CD4-positive, CD25-positive, alpha-beta regulatory T cell (primary cell): ENCODE measurements at places on chromosomes 4 and X. TPM values are rescaled to one million over a fixed set of nuclear protein-coding genes. Genes with fewer than 3 reads are reported as not detected.

Gene PRKG2
- total RNA-seq: 1.9 TPM

DNA sequence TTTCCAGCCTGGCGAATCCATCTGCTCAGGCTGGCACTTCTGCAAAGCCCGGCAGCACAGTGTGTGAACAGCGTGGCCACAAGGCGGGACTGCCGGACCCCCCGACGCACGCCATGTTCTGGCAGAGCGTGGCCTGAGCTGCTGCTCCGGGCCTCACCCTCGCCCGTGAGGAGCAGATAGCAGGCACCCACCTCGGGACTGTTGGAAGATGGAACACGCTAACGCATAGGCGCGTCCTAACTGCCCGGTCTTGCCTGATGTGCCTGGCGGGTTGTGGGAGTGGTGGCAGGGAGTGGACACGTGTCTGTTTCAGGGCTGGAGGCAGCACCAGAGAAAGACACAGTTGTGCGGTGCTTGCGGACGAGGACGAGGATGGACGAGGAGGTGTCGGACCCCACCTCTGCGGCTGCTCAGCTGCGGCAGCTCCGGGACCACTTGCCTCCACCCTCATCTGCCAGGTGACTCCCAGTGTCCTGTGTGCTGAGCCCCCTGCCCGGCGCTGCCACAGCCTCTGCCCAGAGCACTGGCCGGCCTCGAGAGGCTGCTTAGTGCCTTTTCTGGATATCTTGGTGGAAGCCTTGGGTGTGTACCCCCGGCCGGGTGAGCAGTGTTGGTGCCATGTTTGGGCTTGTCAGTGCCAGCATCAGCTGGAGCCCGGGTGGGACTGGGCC is 28.2 kb downstream of the UVSSA start:
- DNase-seq: no peak

Gene COMMD8
- 9.3 TPM for total RNA-seq

Gene MAGEA12
- total RNA-seq: not detected

- no peak for DNase-seq
Measured at GRCh38 chrX:130896802-130897501, 6.1 kb downstream of the ENOX2 start.

DNA sequence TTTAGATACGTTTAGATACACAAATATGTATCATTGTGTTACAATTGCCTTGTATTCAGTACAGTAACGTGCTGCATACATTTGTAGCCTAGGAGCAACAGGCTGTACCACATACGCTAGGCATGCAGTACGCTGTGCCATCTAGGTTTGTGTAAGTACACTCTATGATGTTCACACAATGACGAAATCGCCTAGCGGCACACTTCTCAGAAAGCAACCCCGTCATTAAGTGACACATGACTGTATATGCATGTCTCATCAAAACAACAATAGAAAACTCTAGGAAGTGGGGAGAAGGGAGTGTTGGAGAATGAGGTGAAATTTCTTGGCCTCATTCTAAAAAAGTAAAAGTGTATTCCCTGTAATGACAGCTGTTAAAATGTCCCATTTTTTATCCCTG is 32.7 kb downstream of the CCDC149 start:
- DNase-seq: no peak

Gene ELF4
- 46.7 TPM for total RNA-seq

DNA sequence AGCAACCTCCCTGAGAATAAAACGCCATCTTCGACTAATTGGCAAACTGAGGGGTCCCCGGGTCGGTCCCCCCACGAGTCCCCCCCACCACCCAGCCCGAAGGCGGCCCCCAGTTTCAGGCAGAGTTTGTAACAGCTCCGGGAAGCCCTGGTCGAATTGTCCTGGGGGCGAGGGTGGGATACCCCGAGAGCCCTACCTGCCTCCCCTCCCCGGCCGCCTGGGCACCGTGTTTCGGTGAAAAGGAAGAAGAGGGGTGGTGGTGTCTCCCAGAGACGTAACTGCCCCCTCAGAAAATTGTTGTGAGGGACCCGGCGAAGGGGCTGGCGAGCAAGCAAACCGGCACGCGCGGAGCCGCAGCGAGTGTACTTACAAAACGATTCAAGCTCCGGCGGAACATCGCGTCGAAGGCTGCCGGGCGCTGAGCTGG is 1.2 kb downstream of the ATP11C start:
- no peak for DNase-seq

DNA sequence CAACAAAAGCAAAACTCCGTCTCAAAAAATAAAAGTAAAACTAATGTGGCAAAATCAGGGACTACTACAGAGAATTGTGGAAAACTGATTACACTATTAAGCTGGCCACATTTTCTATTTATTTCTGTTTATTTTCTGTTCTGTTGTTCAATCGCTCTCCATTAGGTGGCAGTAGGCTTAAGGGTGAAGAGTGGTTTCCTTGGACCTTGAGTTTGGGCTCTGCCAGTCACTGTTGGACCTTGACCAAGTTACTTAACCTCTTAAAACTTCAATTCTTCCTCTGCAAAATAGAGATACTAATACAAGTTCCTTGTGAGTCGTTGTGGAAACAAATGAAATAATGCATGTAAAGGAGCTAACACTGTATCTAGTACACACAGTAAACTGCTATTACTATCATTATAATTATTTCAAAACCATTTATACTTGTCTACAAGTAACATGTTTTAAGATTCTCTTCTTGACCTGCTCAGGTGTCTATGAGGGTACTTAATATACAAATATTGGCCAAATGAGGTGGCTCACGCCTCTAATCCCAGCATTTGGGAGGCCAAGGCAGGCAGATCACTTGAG is 15.2 kb downstream of the HSD17B11 start:
- no peak for DNase-seq

GRCh38 chrX:22629105-22629725 is 356.5 kb downstream of the CBLL2 start:
- DNase-seq: no peak

GRCh38 chrX:125096469-125096868 is 223.2 kb upstream of the TEX13C start:
- DNase-seq: no peak

DNA sequence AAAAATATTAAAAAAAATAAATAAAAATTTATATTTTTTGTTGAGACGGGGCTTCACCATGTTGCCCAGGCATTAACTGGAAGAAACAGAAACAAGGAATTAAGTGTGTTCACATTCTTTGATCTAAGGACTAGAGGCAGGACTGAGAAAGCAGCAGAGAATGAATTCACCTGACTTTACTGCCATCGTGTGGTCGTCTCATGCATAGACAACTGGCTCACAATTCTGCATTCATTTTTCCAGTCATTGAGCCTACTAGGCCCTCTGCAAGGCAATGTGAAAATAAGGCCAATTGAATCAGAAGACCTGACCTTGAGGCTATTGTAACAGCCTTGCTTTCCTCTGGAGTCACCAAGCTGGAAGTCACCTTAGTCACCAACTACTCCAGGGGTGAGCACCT is 37.4 kb downstream of the LHFPL1 start:
- DNase-seq: peak; percentile 60

Gene FOXO4
- total RNA-seq: 49.9 TPM

DNA sequence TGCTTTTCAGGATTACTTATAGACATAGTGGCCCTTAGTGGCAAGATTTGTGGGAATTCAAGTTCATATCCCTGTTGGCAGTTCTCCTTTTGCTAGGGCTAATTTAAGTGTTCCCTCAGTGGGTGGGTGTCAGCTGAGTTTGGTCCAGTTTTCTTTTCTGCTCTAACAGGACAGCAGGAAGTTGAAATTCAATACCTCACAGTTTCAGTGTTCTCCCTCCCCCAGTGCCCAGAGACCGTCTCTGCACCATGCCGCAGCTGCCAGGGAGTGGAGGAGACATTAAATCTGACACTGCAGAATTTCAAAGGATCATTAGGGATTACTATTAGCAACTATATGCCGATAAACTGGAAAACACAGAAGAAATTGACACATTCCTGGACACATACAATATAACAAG is 50.7 kb downstream of the UBE2NL start:
- DNase-seq: no peak

Gene ADH1C
- total RNA-seq: not detected

GRCh38 chr4:154719087-154719486 is 24.7 kb upstream of the LRAT start:
- DNase-seq: peak; percentile 23

Gene FAM47E
- total RNA-seq: 1.0 TPM

Gene TECRL
- total RNA-seq: not detected

DNA sequence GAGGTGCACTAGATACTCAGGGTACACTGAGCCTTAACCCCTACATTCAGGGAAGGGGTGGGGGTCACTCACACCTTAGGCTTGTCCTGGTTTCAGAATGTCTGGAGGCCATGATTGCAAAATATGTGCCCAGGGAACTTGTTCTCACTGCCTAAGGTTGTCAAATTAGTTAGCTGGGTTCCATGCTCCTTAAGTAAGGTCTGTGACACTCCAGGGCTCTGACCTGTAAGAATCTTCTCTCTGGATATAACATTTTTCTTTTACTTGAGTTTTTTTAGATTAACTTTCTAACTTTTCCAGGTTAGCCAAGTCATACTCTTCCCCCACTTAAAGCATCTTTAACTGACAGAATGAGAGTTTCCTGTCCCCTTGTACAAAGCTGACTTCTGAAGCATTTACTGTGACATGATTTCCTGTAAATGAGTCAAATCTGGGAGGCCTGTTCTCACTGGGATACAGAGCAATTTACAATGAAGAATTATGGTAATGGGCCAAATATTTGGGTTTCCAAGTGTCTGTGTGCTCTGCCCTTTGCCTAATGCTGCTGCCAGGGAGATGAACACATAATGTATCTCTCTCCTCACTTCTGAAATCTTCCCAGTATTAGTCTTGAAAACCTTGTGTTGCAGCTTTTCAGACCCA is 101.7 kb downstream of the GATB start:
- peak; percentile 47 for DNase-seq

Gene USP46
- 9.6 TPM for total RNA-seq

DNA sequence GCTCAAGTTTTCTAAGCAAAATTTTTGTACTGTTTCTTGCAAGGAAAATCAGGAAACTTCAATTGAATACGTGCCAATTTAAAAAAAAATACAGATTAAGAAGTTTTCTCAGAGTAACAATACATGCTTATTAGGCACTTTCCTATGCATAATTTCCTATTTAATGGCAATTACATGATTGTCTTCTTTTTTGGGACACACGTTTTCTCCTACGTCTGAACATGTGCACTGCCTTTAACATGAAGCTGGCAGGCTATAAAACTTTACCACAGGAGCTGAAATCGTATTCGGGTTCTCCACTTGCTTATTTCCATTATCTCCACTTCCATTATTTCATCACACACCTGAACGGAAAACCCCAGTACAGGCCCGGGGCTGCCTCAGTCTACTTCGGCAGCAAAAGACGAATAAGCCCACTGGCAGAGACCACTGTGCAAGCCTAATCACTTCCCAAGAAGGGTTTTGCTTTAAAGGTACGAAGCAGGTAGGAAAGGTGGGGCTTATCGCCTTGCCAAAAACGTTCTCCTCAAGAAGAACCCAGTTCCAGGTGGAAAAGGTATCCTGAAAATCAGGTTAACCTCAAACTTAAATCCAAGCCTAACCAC is 575 bp downstream of the RCHY1 start:
- no peak for DNase-seq

DNA sequence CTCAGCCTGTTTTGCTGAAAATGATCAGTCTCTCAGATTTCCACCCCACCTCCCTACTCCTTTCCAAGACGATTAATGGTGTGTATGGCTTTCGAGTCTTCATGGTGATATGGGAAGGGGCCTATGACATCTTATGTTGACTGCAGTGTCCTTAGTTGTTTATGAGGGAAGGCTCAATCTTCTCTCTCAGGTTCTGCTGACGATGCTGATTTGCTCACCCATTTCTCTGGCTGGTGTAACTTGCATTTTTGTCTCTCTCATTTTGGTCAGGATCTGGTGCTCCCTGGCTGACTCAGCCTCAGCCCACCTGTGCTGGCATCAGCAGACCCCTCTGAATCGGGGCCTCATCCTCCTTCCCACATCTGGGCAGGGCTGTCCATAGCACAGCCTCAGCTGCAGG is 31.4 kb upstream of the XAGE2 start:
- DNase-seq: no peak

DNA sequence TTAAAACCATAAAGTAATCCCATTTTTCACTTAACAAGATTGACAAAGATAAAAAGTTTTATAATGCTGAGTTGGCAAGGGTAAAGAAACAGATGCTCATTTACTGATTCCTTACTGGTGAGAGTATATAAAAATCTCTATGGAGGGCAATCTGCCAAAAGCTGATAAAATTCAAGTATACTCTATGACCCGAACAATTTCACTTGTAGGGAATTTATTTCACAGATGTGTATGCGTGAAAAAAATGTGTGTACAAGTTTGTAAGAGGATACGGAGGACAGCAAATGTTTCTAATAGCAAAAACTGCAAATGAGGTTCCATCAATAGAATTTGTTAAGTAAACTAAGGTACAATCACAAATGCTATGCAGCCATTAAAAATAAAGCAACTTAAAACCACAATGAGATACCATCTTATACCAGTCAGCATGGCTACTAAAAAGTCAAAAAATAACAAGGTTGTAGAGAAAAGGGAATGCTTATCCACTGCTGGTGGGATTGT is 23.4 kb downstream of the DHX15 start:
- DNase-seq: no peak

Gene FGF2
- not detected for total RNA-seq

DNA sequence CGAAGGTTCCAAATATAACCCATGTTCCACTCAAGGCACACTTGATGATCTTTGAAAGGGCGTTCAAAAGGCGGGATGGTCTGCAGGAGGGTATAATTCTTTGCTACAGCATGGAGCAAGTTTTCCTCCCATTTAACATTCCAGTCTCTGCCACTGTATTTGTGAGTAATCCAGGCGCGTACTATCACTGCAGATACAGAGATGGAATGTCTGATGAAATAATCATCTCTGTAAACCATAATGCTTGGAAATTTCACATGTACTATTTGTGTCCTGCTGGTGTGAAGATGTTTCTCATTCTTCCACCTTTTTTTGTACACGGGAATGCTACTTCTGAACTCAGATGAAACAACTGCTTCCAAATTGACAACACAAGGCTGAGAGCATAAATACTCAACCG is 15.5 kb downstream of the SEL1L3 start:
- DNase-seq: no peak

- no peak for DNase-seq
Measured at GRCh38 chr4:26268246-26268645, 52.6 kb upstream of the RBPJ start.

- no peak for DNase-seq
Measured at GRCh38 chr4:143431526-143432257, 81.8 kb upstream of the SMARCA5 start.

DNA sequence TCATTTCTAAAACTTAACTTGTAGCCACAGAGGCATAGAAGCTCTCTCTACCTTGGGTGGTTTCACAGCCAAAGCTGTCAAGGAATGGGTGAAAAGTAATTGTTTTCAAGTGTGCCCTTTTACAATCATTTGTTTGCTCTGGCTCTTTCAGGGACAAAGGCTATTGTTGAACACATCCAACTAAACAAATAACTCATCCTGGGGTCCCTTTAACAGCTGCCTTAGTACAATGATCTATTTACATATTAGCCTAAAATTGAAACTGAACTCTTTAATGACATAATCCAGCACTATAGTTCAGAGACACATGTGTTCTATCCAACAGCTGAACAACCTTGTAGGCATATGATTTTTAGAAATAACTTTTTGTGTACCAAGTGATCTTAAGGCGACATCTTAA is 3.7 kb downstream of the HHIP start:
- no peak for DNase-seq
